ENCODE measurements at places on chromosomes 4 and X. TPM values are rescaled to one million over a fixed set of nuclear protein-coding genes. Genes with fewer than 3 reads are reported as not detected.

GRCh38 chr4:159027535-159027934 lies 75.3 kb upstream of the RAPGEF2 start:
- DNase-seq = no peak

DNA sequence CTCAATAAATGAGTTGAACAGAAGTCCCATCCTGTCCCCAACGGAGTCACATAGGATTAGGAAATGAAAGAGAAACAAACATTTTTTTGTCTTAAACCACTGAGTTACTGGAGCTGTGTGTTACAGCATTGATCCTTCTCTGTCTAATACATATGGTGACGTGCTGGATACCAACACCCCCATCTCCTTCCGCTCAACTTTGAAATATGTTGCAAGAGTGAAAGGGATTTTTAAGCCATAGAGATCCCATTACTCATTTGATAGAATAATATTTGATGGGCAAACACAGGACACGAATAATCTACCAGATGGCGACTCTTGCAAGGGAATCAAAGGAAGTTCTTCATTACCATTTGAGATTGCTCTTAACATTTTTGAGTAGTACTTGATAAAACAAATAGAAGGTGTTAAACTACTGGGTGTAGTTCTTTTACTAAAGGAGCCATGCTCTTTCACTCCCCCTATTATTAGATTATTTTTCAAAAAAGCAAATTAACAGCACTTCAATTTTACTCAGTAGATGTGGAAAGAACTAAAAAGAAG lies 140.5 kb downstream of the PACRGL start:
- no peak for DNase-seq

DNA sequence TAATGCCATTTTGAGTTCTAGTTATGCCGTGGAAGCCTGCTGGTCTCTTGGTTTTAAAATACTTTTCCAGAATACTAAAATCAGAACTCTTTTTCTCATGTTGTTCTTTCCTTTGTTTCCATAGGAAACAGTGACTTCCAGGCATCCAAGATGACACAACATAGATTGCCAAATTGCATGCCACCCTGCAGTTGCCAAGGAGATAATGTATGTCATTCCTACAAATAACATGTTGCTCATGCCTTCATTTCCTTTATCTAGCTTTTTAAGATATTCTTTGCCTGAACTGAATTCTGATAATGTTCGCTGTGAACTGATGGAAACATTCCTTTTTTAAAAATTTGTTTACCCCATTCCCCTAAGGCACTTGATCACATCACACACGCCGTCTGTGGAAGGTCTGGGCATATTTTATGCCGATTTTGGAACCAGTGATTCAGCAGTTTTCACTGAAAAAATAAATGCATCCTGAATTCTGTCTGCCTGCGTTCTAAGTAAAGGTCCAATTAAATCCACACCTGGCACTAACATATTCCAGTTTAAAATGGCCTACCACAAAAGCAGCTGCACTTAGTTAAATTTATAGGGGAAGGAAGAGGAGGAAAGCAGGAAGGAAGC lies 38.0 kb upstream of the COX7B2 start:
- no peak for DNase-seq

GRCh38 chr4:138437263-138437851 lies 195.2 kb upstream of the SLC7A11 start:
- no peak for DNase-seq

DNA sequence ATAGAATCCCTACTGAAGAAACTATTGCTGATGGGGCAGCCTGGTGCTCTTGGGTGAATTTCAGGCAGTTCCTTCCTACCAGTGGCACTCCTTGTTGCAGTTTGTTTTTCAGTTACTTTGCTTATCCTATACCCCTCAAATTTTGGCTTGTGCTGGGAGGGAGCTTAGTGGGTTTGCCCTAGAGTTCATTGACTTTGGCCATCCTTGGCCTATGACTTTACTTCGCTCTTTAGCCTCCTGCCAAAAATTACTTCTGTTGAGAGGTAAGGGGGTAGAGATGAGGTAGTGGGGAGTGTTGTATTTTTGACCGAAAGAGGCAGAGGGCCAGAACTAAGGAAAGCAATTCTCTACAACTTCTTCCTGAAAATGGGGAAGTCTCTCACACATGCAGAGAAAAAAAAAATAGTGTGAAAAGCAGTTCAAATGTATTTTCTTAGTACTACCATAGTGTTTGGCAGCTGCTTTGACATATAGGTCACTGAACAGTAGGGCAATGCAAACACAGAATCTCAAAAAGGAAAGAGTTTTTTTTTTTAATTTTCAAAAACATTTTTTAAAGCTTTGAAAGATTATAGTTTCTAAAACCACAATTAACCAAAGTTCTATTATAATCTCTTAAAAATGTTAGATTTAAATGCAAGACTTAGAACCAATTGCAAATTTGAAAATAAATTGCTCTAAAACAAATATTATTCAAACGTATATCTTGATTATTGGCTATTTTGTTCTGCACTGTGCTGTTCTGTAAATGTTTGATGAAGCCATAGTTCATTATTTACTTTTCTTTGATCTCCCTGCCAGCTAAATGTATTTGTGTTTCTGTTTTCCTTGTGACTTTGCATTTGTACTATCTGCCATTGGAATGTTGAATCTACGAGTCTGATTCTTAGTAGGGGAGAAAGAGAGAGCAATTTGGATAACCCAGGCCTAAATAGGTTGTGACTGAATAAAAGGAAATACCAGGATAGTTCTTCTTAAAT lies 73.6 kb downstream of the DCK start:
- DNase-seq = no peak

DNA sequence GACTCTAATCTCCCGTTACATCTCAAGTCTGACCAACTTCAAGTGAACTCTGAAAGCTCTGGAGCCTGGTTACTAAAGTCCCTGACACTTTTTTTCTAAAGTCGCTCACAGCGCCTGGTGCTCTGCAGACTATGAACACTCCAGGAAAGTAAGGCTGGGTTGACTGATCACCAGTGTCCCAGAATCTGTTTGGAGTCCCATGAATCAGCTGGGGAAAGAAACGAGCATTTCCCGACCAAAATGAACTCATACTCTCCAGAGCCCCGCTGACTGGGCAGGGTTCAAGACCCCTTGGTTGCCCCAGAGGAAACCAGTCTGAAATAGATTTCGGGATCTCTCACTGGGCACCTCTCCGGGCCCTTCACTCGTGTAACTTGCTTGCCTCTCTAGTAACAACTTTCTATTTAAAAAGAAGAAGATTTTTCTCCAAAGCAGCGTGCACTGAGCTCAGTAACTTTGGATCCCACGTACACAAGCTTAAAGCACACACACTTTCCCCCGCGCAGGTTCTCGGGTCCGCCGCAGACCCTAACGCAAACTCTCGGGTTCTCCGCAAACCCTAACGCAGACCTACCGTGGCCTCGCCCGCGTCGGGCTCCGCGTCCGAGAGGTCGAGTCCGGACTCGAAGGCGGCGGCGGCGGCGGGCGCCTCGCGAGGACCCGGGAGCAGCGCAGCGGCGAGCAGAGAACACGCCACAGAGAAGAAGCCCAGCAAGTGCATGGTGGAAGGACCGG lies 964 bp downstream of the VEGFC start:
- DNase-seq = no peak

GRCh38 chr4:165879641-165880040 lies 6.6 kb downstream of the TLL1 start:
- no peak for DNase-seq

- DNase-seq = no peak
Measured at GRCh38 chr4:7807351-7807921, 132.2 kb downstream of the AFAP1 start.

DNA sequence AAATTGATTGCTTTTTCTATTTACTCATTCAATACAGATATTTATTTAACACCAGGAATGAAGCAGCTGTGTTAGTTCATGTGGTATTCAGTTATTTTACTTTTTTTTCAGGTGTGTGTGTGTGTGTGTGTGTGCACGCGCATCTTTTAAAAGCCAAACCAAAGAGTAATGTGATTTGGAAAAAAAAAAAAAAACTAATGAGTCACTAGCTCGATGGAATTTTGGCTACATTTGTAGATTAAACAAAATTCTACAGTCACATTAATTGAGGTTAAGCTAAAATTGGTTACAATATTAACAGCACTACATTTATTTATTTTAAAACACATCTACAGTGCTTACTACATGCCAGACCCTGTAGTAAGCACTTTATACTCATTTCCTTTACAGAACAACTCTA lies 66.8 kb downstream of the HHIP start:
- DNase-seq = no peak

DNA sequence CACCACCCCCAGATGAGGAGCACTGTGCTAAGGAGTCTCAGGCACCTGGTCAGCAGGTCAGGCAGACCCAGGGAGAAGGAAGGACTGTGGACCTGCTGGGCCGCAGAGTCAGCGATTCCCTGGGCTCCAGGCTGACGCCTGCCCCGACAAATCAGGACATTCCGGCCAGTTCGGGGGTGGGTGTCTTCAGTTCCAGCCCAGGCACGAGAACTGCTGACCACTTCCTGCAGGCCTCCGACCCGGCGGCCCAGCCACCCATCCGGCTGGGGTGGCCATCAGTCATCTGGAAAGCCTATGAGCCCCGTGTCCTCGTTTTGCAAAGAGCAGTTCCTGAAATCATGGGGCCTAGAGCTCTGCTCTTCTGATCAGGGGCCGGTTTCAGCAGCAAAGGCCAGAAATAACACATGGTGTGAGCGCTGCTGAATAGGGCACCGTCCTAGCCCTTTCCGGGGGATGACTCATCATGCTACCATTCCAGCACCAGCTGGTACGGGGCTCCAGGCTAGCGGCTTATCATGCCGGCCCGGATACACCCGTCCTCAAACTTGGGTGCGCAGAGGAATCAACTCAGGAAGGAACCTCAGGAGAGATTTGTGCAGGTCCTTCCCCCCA lies 7.8 kb upstream of the SH3TC1 start:
- no peak for DNase-seq

The ZMAT1 gene
- total RNA-seq = 38.9 TPM

The RTL9 gene
- not detected for total RNA-seq
